ENCODE measurements at places on chromosomes 1 and 21.

GRCh38 chr1:197093226-197093885 lies 26.3 kb upstream of the F13B start:
- no peak for DNase-seq

DNA sequence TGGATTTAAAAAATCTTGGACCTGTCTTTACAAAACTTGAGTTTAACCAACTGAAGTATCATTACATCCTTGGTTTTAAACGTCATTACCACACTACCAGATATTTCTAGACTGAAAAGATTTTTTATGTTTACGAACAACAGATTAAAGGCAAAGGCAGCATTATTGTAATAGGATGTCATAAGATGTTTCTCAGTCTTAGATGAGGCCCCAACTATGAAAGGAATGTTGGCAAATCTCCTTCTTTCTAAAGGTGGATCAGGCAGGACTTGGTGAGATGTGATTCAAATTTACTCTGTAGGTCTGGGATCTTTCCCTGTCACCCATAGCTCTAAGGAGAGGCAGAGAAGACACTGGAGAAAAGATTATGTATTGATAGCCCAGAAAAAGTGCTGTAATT lies 417.9 kb downstream of the PTBP2 start:
- no peak for DNase-seq

- no peak for DNase-seq
These were observed 6.4 kb downstream of the ADARB1 start for GRCh38 chr21:45080639-45081414.

DNA sequence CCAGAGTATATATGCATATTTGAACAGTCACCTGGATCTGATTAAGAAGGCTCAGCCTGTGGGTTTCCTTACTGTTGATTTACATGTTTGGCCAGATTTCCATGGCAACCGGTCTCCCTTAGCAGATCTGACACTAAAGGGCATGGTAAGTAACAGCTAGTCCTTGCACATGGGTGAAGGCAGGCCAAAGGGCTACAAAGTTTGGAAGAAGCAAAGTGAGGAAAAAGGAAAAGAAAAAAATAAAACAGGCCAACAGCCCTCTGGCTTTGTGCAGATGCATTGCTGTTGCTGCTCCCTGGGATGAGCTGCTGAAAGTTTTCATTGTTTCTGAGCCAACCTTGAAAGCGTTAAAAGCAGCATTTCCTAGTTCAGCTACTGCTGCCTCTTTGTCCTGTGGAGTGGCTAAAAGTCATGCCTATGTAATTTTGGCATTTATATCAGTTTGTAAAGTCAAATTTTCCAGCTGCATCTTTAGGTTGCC lies 176.5 kb upstream of the HOOK1 start:
- no peak for DNase-seq

- peak; percentile 52 for DNase-seq
These were observed 479 bp upstream of the ACADM start for GRCh38 chr1:75723989-75724471.

DNA sequence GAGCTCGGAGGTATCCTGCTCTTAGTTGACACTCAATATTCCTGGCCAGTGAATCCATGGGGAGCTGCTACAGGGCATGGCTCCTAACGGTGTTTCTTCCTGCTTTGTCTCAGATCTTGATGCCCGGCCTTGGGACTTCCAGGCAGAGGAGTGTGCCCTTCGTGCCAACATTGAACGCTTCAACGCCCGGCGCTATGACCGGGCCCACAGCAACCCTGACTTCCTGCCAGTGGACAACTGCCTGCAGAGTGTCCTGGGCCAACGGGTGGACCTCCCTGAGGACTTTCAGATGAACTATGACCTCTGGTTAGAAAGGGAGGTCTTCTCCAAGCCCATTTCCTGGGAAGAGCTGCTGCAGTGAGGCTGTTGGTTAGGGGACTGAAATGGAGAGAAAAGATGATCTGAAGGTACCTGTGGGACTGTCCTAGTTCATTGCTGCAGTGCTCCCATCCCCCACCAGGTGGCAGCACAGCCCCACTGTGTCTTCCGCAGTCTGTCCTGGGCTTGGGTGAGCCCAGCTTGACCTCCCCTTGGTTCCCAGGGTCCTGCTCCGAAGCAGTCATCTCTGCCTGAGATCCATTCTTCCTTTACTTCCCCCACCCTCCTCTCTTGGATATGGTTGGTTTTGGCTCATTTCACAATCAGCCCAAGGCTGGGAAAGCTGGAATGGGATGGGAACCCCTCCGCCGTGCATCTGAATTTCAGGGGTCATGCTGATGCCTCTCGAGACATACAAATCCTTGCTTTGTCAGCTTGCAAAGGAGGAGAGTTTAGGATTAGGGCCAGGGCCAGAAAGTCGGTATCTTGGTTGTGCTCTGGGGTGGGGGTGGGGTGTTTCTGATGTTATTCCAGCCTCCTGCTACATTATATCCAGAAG lies 16.7 kb downstream of the ALX3 start:
- DNase-seq, result peak; percentile 63

GRCh38 chr1:230581446-230582079 lies 60.7 kb upstream of the COG2 start:
- DNase-seq, result no peak

- DNase-seq, result no peak
These were observed 398.4 kb upstream of the B3GALT2 start for GRCh38 chr1:193584731-193585239.

DNA sequence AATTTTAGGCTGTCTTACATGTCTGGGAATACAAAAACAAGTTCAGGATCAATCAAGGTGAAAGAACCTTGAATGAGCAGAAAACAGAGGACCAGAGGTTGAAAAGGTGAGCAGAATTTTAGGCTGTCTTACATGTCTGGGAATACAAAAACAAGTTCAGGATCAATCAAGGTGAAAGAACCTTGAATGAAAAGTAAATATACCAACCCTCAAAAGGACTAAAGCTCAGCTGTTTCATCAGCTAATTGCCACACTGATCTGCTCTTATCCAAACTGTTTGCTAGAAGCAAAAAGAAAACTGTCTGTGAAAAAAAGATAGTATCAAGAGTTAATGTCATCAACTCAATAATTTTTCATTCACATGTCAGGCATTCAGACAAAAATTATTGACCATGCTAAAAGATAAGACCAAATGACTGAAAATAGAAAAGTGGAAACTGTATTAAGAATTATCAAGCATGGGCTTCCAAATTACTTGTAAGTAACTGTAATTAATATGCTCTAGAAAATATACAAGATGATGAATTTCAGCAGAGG lies 69.2 kb downstream of the LTN1 start:
- DNase-seq, result no peak

DNA sequence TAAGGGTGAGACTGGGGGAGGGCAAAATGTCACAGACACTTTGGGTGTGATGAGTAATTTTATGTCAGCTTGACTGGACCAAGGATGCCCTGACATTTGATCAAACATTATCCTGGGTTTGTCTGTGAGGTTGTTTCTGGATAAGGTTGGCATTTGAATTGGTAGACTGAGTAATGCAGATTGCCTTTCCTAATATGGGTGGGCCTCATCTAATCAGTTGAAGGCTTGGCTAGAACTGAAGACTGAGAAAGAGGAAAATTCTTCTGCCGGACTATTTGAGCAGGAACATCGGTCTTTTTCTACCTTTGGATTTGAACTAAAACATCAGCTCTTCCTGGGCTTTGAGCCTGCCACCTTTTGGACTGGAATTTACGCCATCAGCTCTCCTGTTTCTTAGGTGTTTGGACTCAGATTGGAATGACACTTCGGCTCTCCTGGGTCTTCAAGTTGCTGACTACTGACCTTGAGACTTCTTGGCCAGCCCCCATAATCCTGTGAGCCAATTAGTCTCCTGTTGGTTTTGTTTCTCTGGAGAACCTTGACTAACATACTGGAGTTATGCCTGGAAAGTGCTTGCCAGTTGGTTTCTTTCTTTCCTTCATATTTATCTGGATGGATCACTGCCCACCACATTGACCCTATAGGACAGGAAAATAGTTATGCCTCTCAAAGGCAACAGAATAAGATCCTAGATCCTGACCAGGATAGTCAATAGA lies 44.9 kb upstream of the HLX start:
- DNase-seq, result no peak

DNA sequence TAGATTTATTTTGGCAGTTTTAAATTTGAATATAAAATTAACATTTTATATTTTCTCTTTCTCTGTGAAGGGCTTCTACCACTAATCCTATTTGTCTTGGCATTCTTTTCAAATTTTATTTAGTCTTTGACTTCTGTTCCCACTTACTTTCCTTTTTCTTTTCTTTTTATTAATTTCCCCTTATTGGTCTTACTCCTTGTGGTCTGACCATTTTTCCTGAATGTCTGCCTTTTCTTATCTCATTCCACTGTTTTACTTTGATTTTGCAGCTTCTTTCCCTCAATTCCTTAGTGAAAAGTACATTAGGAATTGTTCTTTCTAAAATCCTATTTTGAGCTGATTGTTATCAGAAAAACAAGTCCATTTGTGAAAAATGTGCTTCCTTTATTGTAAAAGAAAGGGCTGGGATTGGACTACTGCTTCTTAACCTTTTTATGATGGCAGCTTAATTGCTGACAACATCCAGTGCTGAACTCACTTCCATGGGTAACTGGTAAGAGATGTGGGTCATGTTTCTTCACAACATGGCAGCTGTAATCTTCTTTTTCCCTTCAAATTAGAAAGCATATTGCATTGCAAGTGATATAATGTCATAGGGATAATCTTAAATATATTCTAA lies 284.6 kb downstream of the DNM3 start:
- no peak for DNase-seq

GRCh38 chr1:110060034-110060661 lies 10.3 kb downstream of the ALX3 start:
- DNase-seq, result peak; percentile 65

GRCh38 chr1:221782477-221782876 lies 40.6 kb upstream of the DUSP10 start:
- DNase-seq, result no peak

DNA sequence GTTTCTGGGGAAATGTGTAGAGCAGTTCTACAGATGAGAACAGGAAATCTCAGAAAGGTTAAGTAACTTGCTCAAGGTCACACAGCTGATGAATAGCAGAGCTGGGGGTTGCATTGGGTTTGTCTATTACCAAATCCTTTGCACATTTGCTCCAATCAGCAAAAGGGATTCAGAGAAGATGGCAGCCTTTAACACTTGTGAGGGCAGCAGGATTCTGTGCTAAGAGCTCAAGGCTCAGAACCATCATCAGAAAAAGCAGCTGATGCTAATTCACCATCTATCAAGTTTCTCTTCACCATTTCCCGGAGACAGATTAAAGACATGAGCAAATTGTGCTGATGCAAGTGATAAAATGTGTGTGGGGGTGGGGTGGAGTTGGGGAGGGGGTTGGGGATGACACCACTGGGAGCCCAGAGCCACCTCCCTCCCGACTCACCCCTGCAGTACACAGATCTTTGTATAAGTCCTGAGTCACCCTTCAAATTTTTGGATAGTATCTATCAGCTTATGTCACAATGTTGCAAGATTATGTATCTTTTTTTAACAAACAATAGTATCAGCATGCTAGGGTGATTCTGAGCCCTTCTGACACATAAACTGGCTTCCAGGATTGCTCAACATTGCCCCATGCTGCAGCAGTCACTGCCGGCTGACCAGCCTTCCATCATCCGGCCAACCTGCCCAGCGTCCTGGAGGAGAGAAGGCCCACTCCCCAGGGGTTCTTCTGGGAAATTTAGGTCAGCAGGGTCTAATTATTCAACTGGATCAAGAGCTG lies 2.8 kb upstream of the SPSB1 start:
- DNase-seq, result no peak

- DNase-seq, result no peak
These were observed 16.0 kb upstream of the SCCPDH start for GRCh38 chr1:246708166-246708565.

- no peak for DNase-seq
These were observed 838 bp upstream of the RSRP1 start for GRCh38 chr1:25247829-25248754.

- DNase-seq, result no peak
These were observed 24.8 kb downstream of the NOS1AP start for GRCh38 chr1:162094271-162094670.

DNA sequence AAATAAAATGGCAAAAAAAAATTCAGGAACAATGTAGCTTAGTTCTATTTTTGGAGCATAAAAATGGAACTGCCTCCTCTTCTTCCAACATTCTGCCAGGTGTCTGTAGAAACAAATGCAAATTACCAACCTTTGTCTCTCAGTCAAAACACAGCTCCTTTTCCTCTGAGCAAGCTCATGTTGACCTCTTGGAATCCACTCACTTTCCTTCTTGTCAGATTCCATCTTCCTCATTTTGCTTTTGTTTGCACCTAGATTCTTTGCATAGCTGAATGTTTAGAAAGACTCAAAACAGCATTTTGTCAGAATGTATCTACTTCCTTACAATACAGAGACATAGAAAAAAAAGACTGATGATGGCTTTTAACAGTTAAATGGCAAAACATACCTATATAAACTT lies 178.2 kb downstream of the ADGRL2 start:
- DNase-seq, result no peak

DNA sequence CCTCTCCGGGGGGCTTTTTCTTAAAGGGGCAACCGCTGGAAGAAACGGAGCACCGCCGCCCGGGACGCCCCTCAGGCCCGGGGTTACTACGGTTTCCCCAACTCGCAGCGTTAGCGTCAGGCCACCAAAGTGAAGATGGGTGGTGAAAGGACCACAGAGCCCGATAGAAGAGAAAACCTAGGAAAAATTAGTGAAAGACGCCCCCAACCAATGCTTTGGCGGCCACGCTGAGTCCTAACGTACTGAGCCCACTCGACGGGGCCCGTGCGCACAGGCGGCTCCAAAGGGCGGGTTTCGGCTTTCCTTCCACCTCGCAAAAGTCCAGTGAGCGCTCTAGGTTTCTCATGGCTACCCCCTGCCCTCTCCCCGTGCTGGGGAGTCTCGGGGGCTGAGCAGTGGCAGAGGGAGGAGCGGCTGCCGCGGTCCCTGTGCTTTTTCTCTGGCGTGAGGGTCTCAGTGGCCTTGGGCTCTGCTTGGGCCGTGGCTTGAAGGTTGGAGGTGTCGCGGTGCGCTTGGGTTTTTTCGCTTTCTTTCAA lies 12.2 kb upstream of the SPEN start:
- no peak for DNase-seq

DNA sequence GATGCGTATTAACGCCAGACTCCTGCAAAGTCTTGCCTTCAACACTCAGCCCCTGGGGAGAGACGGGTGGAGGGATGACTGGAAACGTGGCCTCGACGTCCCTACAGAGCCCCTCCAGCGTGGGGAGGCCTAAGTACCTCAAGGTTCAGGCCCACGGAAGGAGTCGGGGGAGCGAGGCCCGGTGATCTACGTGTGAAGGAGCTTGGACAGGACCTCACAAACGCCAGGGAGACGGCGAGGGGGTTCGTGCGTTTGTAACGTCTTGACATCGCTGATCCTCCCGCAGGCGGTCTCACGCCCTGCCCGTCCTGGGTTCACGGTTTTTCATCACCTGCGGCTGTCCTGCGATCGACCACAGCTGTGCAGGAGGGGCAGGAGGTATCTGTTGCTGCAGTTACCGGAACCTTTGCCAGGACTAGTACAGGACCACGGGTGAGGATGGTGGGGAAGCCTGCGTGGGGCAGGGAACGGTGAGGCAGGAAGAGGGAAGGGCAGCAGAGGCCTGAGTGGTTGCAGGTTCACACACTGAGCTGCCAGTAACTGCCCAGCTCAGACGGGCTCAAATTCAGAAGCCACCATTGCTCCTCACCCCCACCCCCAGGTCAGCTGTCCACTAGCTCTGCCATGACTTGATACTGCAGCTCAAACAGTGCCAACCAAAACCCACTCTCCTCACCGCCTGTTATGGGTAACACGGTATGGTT lies 889 bp upstream of the CCNL2 start:
- DNase-seq, result no peak
